ENCODE measurements at places on chromosomes 12 and 14.

DNA sequence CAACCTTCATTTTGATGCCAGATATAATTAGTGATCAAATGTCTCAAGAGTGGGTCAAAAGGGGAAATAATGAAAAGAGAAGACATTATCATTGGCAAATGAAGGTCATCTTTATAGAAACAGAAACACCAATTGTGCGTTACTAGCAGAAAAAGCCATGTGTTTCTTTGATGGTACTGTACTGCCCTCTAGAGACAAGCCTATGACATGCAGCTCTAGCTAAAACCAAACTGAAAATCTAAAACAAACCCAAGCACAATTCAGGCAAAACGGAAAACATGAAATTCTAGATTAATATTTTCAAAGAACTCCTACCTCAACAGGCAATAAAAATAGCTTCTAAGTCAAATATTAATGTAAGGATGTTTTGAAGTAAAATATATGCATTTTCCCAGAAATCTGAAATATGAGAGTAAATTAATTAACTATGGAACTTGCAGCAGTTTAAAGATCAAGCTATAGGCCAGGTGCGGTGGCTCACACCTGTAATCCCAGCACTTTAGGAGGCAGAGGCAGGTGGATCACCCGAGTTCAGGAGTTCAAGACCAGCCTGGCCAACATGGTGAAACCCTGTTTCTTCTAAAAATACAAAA lies 115.4 kb downstream of the KLHL28 start:
- peak; percentile 53 for DNase-seq

- no peak for DNase-seq
These were observed 15.2 kb upstream of the FOXN3 start for GRCh38 chr14:89432226-89432625.

DNA sequence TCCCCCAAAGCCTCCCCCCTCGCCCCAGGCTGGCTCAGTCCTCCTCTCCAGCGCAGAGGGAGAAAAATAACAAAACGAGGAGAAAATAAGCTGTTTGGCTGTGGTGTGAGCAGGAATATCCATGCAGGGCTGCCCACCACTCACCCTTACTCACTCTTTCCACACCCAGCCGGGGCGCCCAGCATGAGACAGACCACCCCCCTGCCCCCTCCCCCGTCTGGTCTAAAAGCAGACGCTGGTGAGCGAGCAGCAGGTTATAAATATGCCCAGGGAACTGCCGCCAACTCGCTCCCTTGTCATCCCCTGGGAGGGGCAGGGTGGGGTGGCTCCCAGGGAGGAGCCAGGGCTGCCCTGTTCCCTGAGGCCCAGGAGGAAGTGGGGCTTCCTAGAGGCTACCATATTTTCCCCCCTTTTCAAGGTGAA lies 7.4 kb downstream of the WNT1 start:
- DNase-seq = no peak

DNA sequence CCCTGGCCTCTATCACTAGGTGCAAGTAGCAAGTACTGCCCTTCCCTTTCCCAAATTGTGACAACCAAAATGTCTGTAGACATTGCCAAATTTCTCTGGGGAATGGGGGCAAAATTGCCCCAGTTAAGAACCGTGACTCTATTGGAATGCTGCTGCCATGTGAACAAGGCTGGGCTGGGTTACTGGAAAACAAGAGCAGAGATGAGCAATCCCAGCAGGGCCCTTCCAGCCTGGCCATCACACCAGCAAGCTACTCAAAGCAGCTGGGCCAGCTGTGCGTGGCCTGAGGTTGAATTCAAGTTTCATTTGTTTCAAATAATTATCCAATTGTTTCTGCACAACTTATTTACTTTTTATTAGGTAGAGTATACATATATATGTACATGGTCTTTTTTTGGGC lies 103.4 kb upstream of the PKP2 start:
- no peak for DNase-seq

- no peak for DNase-seq
These were observed 12.8 kb downstream of the CLSTN3 start for GRCh38 chr12:7142809-7143465.

DNA sequence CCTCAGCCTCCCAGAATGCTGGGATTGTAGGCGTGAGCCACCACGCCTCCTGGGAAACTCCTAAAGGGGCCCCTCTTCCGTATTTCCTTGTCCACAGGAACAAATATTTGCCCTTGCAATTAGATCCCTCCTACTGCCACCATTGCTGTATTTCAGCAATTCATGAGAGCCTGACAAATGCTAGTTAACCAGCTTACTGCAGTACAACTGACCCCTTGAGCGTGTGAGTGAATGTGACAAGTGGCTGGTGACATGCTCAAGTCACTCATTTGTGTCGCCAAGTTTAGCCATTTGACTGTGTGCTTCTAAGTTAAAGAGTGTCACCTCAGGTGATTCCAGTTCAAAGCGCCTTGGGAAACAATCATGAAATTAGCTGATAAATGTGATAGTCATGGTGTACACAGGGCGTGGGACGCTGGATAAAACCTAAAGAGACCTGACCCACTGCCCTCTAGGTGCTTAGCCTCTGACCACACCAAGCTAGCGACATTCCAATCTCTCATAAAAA lies 56.1 kb upstream of the MAP1LC3B2 start:
- DNase-seq = no peak

DNA sequence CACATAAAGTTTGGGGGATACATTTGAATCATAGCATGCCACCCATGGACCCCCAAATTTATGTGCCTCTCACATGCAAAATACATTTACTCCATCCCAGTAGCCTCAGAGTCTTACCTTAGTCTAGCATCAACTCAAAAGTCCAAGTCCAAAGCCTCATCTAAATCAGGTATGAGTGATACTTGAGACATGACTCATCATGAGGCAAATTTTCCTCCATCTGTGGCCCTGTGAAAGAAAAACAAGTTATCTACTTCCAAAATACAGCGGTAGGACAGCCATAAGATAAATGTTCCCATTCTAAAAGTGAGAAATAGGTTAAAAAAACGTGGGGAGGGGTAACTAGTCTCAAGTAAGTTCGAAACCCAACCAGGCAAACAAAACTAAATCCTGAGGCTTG lies 444.2 kb downstream of the SNAPC1 start:
- DNase-seq = no peak

GRCh38 chr12:116832353-116832752 lies 48.9 kb downstream of the HRK start:
- DNase-seq = no peak

DNA sequence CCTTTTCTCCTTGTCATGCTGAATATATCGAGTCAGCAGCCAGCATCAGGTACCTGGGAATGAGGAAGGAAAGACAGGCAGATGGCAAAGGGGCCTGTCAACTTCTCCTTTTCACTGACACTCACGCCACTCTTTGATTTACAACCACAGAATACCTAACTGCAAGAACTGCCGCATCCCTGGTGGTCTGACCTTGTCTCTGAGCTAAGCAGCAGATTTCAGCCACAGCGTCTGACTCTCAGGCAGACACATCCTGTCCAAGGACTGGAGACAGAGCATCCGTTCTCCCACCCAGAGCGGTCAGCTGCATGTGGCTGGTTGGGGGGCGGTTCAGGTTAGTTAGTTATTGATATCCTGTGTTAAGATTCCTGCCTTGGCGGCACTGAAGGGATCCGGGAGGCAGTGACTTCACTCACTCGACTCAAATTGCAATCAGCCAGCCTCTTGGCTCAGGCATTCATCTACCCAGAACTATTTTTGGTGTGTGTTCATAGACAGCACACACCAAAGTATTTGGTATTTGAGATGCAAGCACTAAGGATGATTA lies 11.2 kb upstream of the MAP1LC3B2 start:
- DNase-seq = no peak

GRCh38 chr14:100608064-100608463 lies 20.8 kb upstream of the BEGAIN start:
- no peak for DNase-seq

GRCh38 chr12:66860752-66861750 lies 182.2 kb upstream of the GRIP1 start:
- peak; percentile 46 for DNase-seq

DNA sequence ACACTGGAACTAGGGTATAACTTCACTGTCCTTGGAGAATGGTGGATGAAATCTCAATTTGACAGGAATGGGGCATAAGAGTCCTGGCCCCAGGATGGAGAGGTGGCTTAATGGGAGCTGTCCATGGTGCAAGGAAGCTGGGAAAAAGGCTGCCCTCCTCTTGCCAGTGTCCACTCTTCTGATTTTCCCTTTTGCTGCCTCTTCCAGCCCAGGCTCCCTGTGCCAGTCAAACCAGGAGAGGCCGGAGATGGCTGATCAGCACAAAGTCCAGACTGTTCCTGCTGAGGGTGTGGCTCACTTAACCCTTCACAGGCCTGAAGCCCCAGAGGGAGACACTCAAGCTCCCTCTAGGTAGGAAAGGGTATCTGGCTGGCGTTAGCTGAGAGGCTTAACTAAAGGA lies at the start of gene MYO1A:
Gene MYO1A (minus strand): TSS at position 240 of the 400 bp plus-strand sequence. CDS start 1,806 bp downstream, outside the sequence.
- peak; percentile 33 for DNase-seq

- DNase-seq = no peak
These were observed 18.9 kb upstream of the COCH start for GRCh38 chr14:30855345-30856037.

DNA sequence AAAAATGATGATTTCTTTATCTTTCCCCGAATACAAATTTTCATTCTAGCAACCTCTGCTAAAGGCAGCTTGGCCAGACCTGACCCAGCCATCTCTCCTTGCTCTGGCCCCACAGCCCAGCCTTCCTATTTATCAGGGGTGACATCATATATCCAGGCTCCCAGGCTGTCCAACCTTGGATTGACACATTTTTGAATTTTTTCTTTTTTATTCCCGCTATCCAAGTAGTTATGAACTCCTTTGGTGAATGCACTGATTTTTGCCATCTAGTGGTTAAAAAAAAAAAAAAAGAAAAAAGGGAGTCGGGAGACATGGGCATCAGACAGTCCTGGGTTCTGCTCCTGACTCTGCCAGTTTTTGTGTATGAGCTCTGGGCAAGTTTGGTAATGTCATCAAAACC lies 120.5 kb downstream of the PTPN11 start:
- DNase-seq = no peak

- DNase-seq = peak; percentile 46
These were observed 24.4 kb upstream of the CRACR2A start for GRCh38 chr12:3777206-3777809.

- DNase-seq = no peak
These were observed 268.4 kb upstream of the AMIGO2 start for GRCh38 chr12:47348206-47348605.

GRCh38 chr14:54893151-54893760 lies 9.4 kb downstream of the GCH1 start:
- peak; percentile 37 for DNase-seq

DNA sequence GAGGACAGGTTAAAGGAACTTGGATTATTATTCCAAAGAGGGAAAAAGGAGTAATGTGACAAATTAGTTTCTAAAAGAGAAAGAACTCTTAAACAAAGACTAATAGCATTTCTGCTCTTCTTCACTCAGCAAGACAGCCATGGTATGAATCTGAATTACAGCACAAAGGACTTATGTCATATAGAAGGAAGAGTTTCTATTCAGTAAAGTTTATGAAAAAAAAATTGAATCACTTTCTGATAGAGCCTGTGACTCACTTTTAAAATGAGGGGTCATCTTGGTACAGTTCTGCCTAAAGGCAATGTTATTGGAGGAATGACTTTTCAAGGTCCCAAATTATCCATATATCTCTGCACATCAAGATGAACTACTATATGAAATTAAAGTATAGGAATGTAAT lies 101.7 kb downstream of the DUSP6 start:
- DNase-seq = no peak
